ENCODE measurements at places on chromosomes 12 and 14. TPM values are rescaled to one million over a fixed set of nuclear protein-coding genes. Genes with fewer than 3 reads are reported as not detected.

GRCh38 chr12:93441617-93442410 lies at the start of gene UBE2N:
Gene UBE2N (minus strand): TSS chr12:93441947. CDS start chr12:93441884, 63 bp downstream.
- ATAC-seq: peak; percentile 85

DNA sequence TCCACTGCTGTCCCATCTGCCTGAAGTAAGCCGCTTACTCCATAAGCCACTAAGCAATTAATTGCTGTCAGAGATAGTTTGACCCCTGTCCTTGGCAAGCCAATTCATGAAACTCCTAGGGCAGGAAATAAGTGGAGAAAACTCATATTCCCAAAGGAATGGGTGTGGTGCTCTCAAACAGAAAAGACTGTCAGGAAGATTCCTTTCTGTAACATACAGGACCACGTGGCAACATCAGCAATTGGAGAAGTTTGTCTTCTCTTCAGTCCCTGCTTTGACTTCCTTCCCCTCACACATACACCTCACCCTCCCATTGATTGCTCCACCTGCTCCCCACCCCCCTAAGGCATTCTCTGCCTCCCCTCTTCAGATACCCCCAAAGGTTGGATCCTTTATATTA lies 36.2 kb upstream of the MDM1 start:
- ATAC-seq: no peak

GRCh38 chr12:19799216-19799615 lies 359.9 kb downstream of the AEBP2 start:
- peak; percentile 48 for ATAC-seq

DNA sequence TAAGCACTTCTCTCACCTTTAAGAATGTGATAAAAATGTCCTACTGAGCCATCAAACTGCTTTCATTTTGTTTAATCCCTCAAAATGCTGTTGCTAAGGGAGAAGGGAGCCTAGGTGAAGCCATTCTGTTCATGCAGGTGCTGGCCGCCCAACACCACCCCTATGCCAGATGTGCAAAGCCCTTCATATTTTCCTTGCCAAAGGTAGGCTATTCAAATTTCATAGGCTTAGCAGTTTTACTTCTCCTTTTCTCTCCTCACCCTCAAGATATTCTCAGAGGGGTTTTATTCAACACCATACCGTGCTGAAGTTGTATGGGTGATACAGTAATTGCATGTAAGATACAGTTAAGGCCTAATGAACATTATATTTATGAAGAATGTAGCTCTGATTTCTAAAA lies 461.7 kb downstream of the GXYLT1 start:
- ATAC-seq: no peak

GRCh38 chr12:7352661-7353060 lies 48.8 kb downstream of the ACSM4 start:
- no peak for ATAC-seq

GRCh38 chr12:54053003-54053750 lies 458 bp upstream of the HOXC4 start:
- ATAC-seq: no peak

- no peak for ATAC-seq
Observed at GRCh38 chr14:45810152-45810872, 557.3 kb upstream of the MIS18BP1 start.

- ATAC-seq: no peak
Observed at GRCh38 chr12:59734371-59734770, 138.5 kb downstream of the SLC16A7 start.

The PLEKHA5 gene
- total RNA-seq: 10.4 TPM

The PTPRO gene
- 0.37 TPM for total RNA-seq

The ST8SIA1 gene
- 3.6 TPM for total RNA-seq
